GM13977 (cell line): ENCODE measurements at places on chromosomes 16 and 17.

DNA sequence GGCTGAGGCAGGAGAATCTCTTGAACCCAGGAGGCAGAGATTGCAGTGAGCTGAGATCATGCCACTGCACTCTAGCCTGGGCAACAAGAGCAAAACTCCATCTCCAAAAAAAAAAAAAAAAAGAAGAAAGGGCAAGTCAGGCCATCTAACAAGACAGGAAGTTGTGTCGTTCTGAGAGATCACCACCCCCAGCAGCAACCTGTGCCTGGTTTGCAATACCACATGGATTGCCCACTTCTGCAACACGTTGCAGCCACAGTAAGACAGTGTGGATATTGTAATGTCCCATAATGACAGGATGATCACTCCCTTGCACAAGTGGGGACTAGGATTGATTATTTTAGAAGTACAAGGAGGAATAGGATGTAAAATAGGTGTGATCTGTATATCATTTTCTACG lies 3.4 kb upstream of the KRTAP2-4 start:
- DNase-seq = no peak

DNA sequence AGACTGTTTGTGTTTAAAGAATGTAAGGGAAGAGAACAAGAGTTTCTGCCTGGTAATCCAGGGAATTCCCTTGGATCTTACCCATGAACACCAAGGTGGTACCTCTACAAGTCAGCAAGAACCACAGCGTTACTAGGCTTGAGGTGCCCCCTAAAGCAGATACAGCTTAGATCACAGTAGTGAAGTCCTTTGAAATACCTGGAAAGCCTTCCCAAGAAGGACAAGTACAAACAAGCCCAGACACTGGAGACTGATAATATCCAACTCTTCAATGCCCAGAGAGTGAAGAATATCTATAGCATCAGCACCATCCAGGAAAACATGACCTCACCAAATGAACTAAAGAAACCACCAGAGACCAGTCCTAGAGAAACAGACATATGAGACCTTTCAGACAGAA lies 3.8 kb upstream of the APPBP2 start:
- no peak for DNase-seq

GRCh38 chr17:47621293-47622179 lies 28.2 kb upstream of the KPNB1 start:
- DNase-seq = no peak

GRCh38 chr17:5610956-5611355 lies 26.6 kb upstream of the NLRP1 start:
- no peak for DNase-seq

GRCh38 chr16:85561248-85562092 lies 51.7 kb upstream of the GSE1 start:
- DNase-seq = no peak

DNA sequence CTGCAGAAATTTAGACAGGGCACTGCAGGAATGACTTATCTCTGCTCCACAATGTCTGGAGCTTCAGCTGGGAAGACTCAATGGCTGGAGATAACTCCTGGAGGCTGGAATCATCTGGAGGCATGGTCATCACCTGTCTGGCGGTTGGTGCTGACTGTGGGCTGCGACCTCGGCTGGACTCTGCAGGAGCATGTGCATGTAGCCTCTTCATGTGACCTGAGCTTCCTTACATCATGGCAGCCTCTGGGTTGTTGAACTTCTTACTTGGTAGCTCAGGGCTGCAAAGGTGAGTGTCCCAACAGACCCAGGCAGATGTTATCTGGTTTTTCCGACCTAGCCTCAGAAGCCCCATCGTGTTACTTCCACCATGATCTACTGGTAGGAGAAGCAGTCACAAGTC lies 188.2 kb upstream of the RPL38 start:
- DNase-seq = no peak

GRCh38 chr16:58196898-58197313 lies 1.0 kb downstream of the CSNK2A2 start:
- DNase-seq = peak; percentile 28

GRCh38 chr17:79048826-79049755 lies 25.1 kb downstream of the C1QTNF1 start:
- DNase-seq = no peak

GRCh38 chr17:77634710-77635109 lies 323.8 kb upstream of the TNRC6C start:
- peak; percentile 74 for DNase-seq

- DNase-seq = no peak
These were observed 37.8 kb downstream of the CYB5D2 start for GRCh38 chr17:4180791-4181190.

GRCh38 chr17:77528516-77529327 lies 388.0 kb downstream of the SEC14L1 start:
- DNase-seq = no peak

GRCh38 chr16:15672514-15673167 lies 22.6 kb downstream of the NDE1 start:
- no peak for DNase-seq

DNA sequence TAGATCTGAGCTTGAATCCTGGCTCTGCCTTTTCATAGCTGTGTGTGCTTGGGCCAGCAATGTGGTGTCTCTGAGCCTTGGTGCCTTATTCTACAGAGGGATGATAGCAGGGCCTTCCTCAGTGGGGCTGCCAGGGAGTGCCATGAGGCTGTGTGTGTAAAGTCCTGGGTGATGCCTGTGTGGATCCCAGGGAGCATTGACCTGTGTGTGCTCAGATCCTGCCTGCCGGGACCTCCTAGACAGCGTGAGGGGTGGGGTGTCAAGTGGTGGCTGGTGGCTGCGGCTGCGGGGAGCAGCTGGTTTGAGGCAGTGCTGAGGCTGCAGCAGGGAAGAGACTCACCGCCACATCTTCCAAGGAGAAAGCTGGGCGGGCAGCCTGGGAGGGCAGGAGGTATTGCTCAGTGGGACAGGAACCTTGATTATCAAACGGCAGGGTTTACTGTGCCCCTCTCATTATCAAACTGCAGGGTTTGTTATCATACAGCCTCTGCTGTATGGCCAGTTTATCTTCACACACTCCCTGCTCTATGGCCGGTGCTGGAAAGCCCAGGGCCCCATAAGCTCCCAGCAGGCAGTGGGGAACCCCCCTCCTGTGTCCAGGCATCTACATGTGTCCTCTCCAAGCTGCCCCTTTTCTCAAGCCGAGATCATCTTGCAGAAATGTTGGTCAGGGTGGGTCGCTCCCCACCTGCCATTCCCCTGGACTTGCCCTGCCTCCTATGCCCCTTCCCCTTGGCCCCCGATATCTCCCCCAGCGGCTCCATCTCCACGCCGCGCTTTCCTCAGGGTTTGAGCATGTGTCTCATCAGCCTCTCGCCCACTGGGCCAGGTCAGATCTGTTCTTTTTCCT lies 3.1 kb upstream of the ADCY7 start:
- no peak for DNase-seq
